ENCODE measurements at places on chromosomes 1 and 21.

GRCh38 chr1:4449972-4450371, 204.4 kb upstream of the AJAP1 start:
- no peaks in the 10 kb centered on the region for H3K4me1 ChIP-seq
- no peaks in the 10 kb centered on the region for H3K36me3 ChIP-seq
- no peak overlapping the region for H3K27ac ChIP-seq
- H3K27me3 ChIP-seq = no peaks in the 10 kb centered on the region

- no peak overlapping the region for H3K4me3 ChIP-seq
- peak; percentile 15 for DNase-seq
- peaks cover 6% of the 10 kb centered on the region for H3K4me1 ChIP-seq
- H3K36me3 ChIP-seq = no peaks in the 10 kb centered on the region
Measured at GRCh38 chr21:42631142-42631541, 22.3 kb upstream of the PDE9A start.

- H3K4me1 ChIP-seq = no peaks in the 10 kb centered on the region
- no peak for DNase-seq
- H3K27ac ChIP-seq = no peak overlapping the region
- H3K36me3 ChIP-seq = no peaks in the 10 kb centered on the region
- no peak overlapping the region for H3K4me3 ChIP-seq
Measured at GRCh38 chr1:18072066-18072465, 35.5 kb upstream of the IGSF21 start.

DNA sequence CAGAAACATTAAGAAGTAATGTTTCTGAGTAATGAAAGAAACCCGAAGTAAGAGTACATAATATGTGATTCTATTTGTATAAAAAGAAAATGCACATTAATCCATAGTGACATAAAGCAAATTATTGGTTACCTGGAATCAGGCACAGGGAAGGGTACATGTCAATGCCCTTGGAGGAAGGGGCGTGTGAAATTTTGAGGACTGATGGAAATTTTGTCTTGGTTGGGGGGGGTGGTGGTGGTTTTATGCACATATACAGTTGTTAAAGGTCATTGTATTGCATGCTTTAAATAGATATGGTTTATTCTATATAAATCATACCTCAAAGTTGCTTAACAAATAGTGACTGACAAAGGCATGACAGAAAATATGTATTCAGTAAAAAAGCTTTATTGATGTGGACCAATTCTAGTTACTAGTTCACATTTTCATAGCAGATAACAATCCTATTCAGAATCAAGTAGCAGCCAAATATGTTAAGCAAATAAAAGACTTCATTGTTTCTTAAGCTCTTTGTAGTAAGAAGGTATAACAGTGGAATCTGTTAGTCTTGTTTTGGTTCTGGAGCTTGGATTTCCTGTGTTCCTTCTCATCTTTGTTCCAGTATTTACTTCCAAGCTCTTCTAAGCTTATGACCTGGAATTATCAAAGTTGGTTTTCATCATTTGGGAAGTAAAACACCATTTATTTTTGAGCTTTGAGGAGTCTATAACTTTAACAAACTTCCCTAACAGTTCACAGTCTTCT, 15.1 kb downstream of the BACH1 start:
- no peaks in the 10 kb centered on the region for H3K27me3 ChIP-seq
- no peak overlapping the region for H3K4me3 ChIP-seq
- peak overlapping the region; percentile 2 for H3K27ac ChIP-seq

GRCh38 chr1:116309090-116309870, 63.8 kb upstream of the ATP1A1 start:
- no peak for DNase-seq
- H3K27ac ChIP-seq = no peak overlapping the region
- no peaks in the 10 kb centered on the region for H3K27me3 ChIP-seq
- H3K4me1 ChIP-seq = peaks cover 21% of the 10 kb centered on the region
- no peaks in the 10 kb centered on the region for H3K36me3 ChIP-seq

- no peaks in the 10 kb centered on the region for H3K36me3 ChIP-seq
- no peaks in the 10 kb centered on the region for H3K27me3 ChIP-seq
- H3K4me1 ChIP-seq = peaks cover 3% of the 10 kb centered on the region
- H3K27ac ChIP-seq = no peak overlapping the region
Measured at GRCh38 chr1:63693944-63694571, 79.8 kb upstream of the ROR1 start.

GRCh38 chr1:232587141-232588008, 42.6 kb downstream of the SIPA1L2 start:
- no peak for DNase-seq
- H3K27ac ChIP-seq = no peak overlapping the region
- no peak overlapping the region for H3K4me3 ChIP-seq
- no peaks in the 10 kb centered on the region for H3K4me1 ChIP-seq

DNA sequence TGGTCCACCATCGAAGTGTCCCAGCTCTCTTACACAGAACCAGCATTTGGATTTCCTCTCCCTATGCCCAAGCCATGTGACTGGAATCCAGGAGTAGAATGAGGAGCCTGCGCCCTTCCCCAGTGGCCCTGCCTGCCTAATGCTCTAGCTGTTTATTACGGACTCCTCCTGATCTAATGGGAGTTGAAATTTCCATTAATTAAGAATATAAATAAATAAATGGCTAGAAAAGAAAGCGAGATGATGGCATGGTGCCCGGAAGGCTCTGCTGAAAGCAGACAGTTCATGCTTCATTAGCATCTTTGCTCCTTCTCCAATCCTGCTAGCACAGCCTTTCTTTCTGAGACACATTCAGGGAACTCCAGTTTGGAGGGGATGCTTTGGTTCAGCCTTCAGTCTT, 216.2 kb downstream of the SEC16B start:
- no peak for DNase-seq
- peaks cover 3% of the 10 kb centered on the region for H3K27me3 ChIP-seq
- no peak overlapping the region for H3K4me3 ChIP-seq

All from RWPE2 (cell line).